ENCODE measurements at places on chromosomes 6 and 20.

DNA sequence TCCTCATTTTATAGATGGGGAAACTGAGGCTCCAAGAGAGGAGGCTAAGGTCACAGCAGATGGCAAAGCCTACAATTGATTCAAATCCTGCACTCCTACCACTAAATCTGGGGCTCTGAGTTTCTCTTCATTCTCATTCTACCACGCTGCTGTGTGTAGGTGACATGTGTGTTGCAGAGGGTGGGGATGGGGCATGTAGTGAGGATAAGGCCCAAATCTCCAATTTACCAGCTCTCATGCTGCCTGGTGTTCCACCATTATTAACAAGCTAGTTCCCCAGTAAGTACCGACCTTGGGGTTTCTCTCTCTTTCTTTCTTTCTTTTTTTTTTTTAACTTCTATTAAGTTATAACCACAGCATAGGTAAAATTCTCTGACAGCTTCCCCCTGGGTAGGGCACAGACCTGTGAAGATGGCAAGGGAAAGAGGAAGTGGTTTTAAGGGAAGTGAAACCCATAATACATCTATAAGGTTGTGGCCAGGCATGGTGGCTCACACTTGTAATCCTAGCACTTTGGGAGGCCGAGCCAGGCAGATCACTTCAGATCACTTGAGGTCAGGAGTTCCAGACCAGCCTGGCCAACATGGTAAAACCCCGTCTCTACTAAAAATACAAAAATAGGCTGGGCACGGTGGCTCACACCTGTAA, 13.0 kb upstream of the MATN4 start:
- no peak for DNase-seq

DNA sequence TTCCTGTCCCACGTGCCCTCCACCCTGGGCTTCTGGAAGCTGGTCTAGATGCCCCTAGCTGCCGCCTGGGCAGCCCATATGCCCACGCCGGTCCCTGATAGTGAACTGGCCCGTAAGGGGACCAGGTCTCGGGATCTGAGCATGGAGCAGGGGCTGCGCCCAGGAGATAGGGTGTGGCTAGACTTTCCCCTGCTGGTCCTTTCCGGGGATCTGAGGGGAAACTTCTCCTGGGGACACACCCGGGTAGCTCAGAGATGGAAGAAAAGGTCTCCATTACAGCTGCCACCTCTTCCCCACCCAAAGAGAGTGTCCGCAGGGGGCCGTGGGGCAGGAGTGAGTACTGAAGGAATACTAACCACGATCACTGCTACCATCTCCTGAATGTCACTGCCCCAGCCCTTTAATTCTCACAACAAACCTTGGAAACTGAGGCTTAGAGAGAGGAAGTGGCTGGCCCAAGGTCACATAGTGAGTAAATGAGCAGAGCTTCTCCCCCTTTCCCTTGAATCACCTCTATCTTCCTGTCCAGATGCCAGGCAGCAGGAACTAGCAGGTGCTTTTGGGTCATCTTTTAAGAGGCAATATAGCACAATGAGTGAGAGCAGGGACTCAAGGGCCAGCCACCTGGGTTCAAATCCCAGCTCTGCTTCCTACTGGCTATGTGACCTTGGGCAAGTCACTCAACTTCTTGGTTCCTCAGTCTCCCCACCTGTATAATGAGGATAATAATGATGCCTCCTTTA, 11.8 kb upstream of the CCN5 start:
- DNase-seq = no peak

DNA sequence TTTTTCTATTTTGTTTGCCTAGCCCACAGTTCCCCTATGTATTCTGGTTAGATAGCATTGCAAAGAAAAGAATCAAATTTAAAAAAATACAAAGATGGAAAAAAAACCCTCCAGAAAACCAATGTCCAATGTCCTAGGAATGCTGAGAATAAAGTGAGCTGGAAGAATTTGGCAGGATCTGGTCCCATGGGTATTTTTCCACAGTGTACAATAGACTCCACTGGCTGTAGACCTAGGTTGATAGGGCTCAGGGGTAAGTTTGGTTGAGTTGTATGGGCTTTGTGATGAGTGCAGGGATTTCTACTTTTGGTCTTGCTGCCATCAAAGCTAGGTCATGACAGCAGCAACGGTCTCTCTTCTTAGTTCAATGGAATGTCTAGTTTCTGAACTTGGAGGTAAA, 41.5 kb downstream of the SLC22A2 start:
- DNase-seq = no peak

DNA sequence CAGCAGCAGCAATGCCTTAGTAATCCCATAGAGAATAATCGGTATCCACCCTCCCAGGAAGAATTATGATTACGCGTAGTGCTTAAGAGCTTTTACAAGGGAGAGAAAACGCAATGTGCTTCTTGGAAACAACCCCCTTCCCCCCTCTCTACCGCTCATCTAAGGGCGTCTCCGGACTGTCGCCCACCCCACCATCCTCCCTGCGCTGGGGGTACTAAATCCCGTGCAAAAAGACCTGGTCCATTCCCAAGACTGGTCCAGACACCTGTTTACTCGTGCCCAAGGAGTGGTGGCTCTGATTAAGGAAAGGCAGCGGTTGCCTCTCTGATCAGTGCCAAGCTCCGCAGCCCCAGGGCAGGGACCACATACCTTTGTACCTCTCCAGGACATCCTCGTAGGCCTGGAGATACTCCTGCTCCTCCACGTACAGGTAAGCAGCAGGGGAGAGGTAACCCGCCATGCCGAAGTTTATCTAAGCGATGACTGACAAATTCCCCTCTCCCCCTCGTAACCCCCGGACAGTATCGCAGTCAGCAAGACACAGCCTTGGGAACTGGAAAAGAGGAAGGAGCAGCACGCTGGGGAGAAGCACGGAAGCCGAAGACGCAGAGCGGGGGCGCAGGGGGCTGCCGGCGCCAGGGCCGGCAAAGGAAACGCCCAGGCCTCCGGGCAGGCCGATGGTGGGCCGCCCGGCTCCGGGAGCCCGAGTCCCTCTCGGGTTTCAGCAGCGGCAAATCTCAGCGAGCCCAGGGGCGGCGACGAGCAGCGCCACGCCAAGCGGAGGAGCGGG, 112.0 kb upstream of the BEND6 start:
- DNase-seq = no peak

DNA sequence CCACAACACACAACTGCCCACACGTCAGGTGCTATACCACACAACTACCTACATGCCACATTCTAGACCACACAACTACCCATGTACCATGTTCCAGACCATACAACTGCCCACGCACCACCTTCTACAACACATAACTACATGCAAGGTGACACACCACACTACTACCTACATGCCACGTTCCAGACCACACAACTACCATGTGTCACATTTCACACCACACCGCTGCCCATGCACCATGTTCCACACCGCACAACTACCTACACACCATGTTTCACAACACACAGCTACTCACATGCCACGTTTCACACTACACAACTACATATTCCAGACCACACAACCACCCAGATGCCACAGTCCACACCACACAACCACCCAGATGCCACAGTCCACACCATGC, 19.8 kb downstream of the THBS2 start:
- no peak for DNase-seq

DNA sequence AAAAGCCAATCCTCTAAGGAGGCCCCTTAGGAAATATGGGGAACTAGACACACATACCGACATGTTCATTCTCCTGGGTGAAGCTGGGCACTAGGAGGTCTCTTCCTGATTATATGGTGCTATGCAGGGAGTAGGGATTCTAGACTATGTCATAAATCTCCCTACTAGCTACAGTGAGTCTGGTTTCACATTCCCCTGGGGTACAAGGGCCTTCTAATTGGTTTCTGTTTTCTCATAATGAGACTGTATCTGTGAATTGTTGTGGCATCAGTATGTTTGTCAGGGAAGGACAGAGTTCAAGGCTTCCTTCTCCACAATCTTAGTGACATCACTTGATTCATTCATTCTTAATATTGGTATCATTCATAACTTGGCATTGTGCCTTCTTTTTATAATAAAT, 103.5 kb downstream of the TINAG start:
- no peak for DNase-seq

- DNase-seq = no peak
These were observed 18.4 kb upstream of the ZNF292 start for GRCh38 chr6:87136963-87137362.

GRCh38 chr6:148147463-148147830, 195.2 kb upstream of the SASH1 start:
- no peak for DNase-seq

GRCh38 chr6:141963543-141964295, 169.0 kb upstream of the GJE1 start:
- no peak for DNase-seq

GRCh38 chr6:40437631-40438030, 149.5 kb downstream of the LRFN2 start:
- no peak for DNase-seq

DNA sequence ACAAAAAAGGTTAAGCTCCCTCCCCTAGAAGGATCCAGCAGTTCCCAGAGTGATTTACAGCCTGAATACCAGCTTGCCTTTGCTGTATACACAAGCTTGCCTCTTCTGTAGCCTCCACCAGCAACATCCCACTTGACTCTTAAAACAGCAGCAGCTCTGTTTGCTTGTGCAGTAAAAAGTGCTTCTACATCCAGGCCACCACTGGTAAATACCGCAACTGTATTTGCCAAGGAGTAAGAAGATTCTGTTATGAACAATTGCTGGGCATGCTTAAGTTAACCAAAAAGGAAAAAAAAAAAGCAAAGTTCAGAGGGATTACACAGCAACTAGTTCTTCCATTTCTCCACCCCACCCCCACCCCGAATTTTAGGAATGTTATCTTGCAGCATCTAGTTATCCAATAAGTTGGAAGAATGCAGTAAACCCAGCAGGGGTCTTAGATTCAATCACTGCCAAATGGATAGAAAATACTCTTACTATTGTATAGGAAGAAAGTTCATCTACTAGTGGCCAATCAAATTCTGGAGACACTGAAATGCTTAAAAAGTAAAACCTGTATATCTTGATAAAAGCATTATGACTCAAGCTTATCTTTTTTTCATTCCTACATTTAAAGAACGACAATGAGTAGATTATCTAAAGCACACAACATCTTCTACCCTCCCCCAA, 4.8 kb downstream of the SALL4 start:
- no peak for DNase-seq

DNA sequence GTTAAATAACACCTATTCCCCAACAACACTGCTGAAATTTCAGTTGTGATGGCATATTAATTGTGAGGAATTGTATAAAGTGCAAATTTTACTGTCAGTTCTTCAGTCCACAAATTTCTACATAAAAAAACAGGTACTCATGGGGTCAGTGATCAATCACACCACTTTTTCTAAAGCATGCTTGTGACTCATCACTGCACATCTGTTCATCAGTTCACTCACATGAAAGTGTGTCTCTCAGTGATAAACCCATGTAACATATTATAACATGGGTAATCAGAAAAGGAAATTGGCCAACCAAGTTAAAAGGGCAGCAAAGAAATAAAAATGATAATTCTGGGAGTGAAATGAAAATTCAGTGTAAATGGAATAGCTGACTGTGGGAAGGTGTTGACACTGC, 234.7 kb upstream of the FKBP1C start:
- DNase-seq = no peak

GRCh38 chr6:170128346-170128745, 162.5 kb downstream of the DLL1 start:
- DNase-seq = no peak

GRCh38 chr6:42335896-42336295, 115.8 kb downstream of the TRERF1 start:
- no peak for DNase-seq

GRCh38 chr6:55902796-55903195, 27.4 kb upstream of the BMP5 start:
- DNase-seq = no peak

DNA sequence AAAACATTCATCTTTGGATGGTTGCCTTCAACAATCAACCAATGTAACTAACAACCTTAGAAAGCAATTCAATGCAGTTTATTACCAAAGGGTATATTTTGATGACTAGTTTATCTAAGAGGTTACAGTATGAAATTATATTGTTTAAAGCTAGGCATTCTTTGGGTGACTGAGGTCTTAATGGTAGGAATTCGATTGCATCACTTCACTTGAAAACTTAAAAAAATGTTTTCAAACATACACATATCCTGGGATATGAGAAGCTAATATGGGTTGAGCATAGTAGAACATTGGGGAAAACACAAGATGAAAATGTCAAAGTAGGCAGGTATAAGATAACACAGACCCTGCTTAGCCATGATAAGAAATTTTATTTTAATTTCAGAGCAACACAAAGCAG, 144.6 kb upstream of the BMP5 start:
- DNase-seq = no peak

DNA sequence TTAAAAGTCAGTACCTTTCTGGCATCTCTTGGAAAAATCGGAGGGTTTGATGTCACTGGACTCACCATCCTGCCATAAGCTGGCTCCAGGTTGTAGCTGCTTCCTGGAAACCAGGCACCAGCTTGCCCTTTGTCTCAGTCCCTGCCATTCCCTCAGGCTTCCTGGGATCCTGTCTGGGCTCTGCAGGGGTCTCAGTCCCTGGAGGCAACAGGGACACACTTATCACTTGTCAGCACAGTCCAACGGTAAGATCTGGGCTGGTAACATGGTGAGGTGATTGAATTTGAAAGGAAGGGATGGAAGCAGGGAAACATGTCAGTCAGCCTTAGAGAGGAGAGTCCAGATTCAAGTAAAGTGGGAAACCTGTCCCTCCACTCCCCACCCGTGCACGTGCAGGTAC, 147.6 kb upstream of the ECI2 start:
- no peak for DNase-seq

- DNase-seq = no peak
These were observed 243.5 kb upstream of the PREP start for GRCh38 chr6:105646391-105646867.

DNA sequence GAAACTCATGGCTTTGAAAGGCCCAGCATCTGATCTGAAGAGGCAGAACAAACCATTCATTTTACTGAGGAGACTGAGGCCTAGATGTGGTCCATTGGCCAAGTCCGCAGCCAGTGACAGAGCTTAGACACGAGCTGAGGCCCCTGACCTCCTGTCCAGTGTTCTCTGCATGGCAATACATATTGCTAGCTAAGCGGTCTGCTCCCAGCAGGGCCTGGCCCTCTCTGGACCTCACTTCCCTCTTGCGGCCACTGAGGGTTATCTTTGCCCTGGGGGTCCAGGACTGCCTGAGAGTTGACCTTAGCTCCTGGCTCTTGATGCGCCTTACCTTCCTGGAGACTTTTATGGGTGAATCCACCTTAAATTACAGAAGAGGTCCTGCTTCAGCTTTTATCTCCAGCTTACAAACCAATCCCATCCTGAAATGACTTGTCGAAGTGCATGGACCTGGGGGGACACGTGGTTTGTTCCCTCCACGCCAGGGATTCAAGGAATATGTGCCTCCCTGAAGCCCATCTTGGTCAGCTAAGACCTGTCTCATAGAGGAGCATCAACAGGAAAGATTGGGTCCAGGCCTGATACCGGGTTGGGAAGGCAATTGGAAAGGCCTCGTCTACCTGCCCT, 75.6 kb downstream of the CNBD2 start:
- no peak for DNase-seq

DNA sequence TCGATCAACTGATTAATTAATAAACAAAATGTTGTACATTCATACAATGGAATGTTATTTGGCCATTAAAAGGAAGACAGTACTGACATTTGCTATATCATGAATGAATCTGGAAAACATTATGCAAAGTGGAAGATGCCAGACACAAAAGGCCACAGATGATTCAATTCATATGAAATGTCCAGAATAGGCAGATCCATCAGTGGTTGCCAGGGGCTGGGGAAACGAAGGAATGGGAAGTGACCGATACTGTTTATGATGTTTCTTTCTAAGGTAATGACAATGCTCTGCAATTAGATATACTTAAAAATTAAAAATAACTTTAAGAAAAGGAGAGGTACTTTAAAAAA, 37.2 kb downstream of the ELOVL5 start:
- no peak for DNase-seq

GRCh38 chr6:143399176-143399575, 51.3 kb downstream of the ADAT2 start:
- DNase-seq = no peak
